ENCODE measurements at places on chromosomes 3 and 15.
A peak's percentile ranks its signal among the peaks of the same experiment; 100 is the strongest.

DNA sequence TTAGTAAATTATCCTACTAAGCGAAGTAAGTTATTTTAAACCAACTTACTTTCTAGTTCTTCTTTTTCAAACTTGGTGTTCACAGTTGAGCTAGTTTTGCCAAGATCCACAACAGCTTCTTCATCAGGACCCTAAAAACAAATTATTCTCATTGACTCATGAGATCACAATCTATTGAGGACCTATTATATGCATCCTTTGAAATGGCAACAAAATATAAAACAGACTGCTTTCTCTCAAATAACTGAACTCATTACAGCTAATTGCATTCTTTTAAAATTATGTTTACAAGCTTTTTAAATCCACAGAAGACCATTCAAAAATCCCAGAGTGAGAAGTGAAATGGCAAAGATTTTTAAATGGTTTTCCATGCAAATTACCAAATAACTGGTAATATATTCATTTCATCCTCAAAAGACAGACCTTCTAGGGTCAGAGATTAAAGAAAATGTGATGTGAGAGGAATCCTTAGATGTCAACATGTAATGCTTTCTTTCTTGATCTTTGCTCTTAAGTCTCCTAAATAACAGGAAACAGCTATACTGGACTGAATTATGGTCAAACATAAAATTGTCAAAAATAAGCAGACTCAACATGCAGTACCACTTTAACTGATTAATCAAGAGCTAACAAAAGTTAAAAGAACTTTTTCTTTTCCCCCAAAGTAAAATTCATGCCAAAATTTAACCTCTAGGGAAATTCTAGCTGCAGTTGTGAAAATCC, 31.7 kb downstream of the SLC4A7 start:
- DNase-seq, result no peak

GRCh38 chr3:64344721-64345207, 119.5 kb upstream of the PRICKLE2 start:
- DNase-seq, result peak; percentile 31

DNA sequence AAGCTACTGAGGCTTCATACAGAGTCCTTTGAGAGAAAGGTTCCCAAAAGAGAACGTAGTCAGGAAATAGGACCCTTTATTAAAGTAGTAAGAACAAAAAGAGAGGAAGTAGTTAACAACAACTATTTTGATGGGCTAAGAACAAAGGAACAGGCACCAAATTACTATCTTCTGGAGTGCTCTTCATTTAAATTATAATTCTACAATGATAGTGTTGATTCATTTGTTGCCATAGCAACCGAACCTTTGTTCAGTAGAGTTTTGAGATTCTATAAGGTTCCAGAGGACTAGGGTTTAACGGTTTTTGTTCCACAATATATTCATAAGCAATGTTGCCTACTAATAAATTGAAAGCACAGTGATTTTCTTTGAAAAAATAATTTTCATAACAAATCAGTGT, 78.8 kb downstream of the CMSS1 start:
- no peak for DNase-seq

- DNase-seq, result peak; percentile 68
Observed at GRCh38 chr3:27431116-27431515, 53.1 kb downstream of the SLC4A7 start.

GRCh38 chr3:144344925-144345548, 373.4 kb downstream of the DIPK2A start:
- DNase-seq, result no peak

GRCh38 chr3:86257955-86258641, 732.9 kb downstream of the VGLL3 start:
- DNase-seq, result no peak

GRCh38 chr3:190424478-190425439, 24.9 kb downstream of the TMEM207 start:
- DNase-seq, result peak; percentile 46

DNA sequence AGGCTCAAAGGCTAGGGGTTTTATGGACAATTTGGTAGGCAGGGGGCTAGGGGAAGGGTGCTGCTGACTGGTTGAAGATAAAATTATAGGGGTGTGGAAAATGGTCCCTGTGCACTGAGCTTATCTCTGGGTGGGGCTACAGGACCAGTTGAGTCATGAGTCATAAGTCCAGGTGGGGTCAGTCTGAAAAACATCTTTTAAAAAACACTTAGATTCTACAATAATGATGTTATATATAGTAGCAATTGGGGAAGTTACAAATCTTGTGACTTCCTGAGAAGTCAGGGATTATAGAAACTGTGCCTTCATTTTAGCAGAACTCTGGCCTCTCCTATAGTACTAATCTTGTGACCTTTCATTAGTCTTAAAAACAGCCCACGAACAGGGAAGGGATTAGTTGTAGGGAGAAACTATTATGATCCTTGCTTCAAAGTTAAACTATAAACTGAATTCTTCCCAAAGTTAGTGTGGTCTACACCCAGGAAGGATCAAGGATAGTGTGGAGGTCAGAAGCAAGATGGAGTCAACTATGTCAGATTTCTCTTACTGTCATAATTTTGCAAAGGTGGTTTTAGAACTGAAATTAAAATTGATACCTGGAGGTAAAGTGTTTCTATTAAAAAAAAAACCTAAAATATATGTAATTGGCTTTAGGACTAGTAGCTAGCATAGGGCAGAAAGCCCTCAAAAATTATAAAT, 130.1 kb downstream of the P2RY1 start:
- no peak for DNase-seq

DNA sequence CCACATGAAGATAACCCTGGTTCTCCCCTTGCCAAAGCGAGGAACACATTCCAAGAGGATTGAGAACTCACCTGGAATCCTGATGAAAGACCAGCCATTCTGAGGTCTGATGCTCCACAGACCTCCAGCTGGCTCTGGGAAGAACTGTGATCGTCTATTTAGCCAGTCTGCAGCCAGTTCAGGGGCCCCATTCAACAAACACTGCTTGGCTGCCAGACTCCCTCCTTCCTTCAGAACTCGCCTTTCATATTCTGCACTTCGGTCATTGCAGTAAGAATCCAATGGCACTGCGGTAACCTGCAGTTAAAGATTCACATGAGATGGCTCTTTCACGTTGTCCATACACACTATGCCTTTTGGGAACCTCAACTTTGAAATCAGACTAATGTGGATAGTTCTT, 67.6 kb downstream of the CHAC1 start:
- DNase-seq, result no peak

DNA sequence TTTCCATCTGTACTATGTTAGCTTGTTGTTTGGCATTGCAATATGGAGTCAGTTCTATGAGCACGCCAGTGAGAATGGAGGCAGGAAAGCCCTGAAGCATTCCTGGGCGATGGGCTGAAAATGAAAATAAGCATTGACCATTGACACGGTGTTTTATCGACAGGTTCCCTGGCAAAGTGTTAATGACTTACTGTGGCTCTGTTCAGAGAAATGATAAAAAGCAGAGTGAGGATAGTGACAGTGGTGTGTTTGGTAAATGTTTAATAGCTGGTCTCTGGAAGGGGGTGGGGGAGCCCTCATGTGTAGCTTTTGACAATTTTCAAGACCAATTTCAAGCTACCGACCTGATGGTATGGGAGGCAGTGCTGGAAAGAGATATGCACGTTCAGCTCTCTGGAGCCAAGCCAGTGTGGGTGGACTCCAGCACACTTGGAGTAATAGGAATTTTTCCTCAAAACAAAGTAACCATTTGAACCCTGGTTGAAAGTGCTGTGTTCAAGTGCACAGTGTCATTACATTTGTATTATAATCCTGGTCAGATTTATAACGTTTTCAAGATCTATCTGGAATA, 341.7 kb upstream of the ROBO2 start:
- peak; percentile 10 for DNase-seq

GRCh38 chr3:62361824-62362223, 11.5 kb downstream of the FEZF2 start:
- DNase-seq, result no peak

- no peak for DNase-seq
Observed at GRCh38 chr15:46955576-46955975, 761.7 kb upstream of the SEMA6D start.

DNA sequence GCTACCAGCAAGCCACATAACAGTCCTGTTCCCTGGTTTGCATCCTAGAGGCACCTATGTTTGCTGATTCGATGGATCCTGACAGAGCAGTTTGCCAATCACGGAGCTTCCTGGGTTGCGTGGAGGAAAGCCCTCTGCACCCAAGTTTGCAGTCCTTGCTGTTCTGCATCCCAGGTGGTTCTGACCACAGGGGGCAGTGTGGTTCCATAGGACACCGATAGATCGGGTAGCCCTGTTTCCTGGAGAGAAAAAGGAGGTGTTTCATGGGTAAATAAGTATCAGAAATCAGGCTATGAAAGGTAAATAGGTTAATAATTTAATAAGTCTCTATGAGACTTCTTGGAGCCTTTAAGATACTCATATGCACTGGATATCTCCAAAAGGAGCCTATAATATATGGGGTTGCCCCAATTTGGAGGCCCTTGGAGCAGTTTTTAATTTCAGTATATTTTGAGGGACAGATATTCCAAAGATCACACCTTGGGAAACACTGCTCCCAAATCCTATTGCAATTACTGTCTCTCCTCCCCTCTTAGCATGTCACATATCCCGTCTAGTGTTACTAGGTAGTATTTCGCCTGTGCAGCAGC, 194.6 kb upstream of the TPM1 start:
- DNase-seq, result peak; percentile 80

GRCh38 chr3:71063773-71064290, 519.7 kb downstream of the FOXP1 start:
- DNase-seq, result peak; percentile 32

GRCh38 chr3:71584394-71585011, 975 bp upstream of the FOXP1 start:
- peak; percentile 33 for DNase-seq

DNA sequence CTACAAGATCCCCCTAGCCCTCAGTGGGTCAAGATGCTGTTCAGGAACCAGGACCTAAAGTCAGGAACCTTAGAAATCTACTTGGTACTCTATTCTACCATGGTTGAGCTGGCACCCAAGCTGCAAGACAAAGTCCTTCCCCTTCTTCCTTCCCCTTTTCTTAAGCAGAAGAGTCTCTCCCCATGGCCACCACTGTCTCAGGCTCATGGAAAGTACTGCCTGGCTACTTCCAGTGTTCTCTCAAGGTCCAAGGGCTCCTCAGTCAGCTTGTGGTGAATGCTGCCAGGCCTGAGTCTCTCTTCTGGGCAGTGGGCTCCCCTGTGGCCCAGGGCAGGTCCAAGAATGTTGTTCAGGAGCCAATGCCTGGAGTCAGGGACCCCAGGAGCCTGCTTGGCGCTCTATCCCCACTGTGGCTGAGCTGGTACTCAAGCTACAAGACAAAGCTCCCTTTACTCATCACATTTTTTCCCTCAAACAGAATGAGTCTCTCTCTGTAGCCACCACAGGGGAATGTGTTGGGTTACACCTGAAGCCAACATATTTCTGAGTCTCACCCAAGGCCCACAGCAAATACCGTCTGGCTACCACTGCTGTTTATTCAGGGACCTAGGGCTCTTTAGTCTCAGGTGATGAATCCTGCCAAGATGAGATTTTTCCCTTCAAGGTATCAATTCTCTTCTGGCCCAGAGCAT, 18.1 kb upstream of the SLC27A2 start:
- no peak for DNase-seq

GRCh38 chr3:195559723-195560409, 16.7 kb upstream of the PPP1R2 start:
- peak; percentile 35 for DNase-seq

GRCh38 chr15:93300796-93301195, 211.8 kb upstream of the RGMA start:
- DNase-seq, result no peak

GRCh38 chr3:38988955-38989354, 62.8 kb downstream of the SCN11A start:
- no peak for DNase-seq

GRCh38 chr15:84658080-84658787, at the start of gene NMB:
TSS of gene NMB (minus strand) at chr15:84658199. CDS start at chr15:84658152, 47 bp downstream.
- peak; percentile 75 for DNase-seq

GRCh38 chr3:65785065-65785645, 253.6 kb downstream of the MAGI1 start:
- no peak for DNase-seq

GRCh38 chr3:149459491-149460059, 14.9 kb upstream of the TM4SF4 start:
- DNase-seq, result no peak

GRCh38 chr3:131819381-131820055, 215.3 kb downstream of the CPNE4 start:
- no peak for DNase-seq

All from mucosa of gallbladder (tissue), 1 donor.